ENCODE measurements at places on chromosomes 1 and 21. TPM values are rescaled to one million over a fixed set of nuclear protein-coding genes. Genes with fewer than 3 reads are reported as not detected.

AHCTF1 gene
- total RNA-seq: 40.2 TPM

DHCR24 gene
- total RNA-seq: 92.5 TPM

TLR5 gene
- 3.8 TPM for total RNA-seq

- no peaks in the 10 kb centered on the region for H3K36me3 ChIP-seq
- H3K27me3 ChIP-seq: no peaks in the 10 kb centered on the region
- H3K4me3 ChIP-seq: no peak overlapping the region
- H3K4me1 ChIP-seq: no peaks in the 10 kb centered on the region
These were observed 14.3 kb downstream of the CD2 start for GRCh38 chr1:116768416-116769103.

DNA sequence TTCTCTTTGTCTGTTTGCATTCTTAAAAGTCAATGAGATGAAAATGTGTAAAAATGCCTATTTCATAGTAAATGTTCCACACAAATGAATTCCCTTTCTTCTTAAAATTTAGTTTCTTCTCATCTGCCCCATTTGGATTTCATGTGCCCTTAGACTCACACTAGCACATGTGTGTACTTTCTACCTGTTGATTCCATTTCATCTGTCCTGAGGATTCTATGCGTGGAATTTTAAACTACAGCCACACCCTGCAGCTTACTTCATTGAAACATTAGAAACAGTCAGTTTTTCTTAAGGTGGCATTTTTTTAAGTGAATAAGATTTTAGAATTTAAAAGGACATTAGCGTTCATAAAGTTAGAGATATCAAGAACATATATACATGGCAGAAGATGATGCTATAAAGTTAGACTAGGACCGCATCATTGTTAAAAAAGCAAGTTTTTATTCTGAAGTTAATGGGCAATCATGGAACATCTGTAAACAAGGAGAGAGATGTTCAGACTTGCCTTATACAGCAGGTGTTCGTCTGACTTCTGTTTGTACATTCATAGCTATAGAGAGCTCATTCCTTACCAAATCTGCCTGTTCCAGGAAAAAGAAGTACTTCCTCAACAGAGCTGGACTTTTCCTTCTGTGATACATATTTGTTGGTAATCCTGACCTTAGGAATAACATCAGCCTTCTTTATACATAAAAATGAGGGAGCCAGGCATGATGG, 3.9 kb upstream of the TUT4 start:
- no peak overlapping the region for H3K4me3 ChIP-seq
- peak overlapping the region; percentile 11 for H3K27ac ChIP-seq
- peaks cover 6% of the 10 kb centered on the region for H3K36me3 ChIP-seq
- peaks cover 21% of the 10 kb centered on the region for H3K4me1 ChIP-seq

GRCh38 chr1:211334986-211335385, 8.4 kb downstream of the TRAF5 start:
- H3K4me3 ChIP-seq: no peak overlapping the region
- no peaks in the 10 kb centered on the region for H3K27me3 ChIP-seq
- no peaks in the 10 kb centered on the region for H3K36me3 ChIP-seq
- peaks cover 28% of the 10 kb centered on the region for H3K4me1 ChIP-seq
- no peak for DNase-seq

- no peak overlapping the region for H3K4me3 ChIP-seq
- peaks cover 5% of the 10 kb centered on the region for H3K4me1 ChIP-seq
- no peaks in the 10 kb centered on the region for H3K27me3 ChIP-seq
- DNase-seq: no peak
These were observed 14.2 kb downstream of the SEMA4A start for GRCh38 chr1:156167536-156167935.

DNA sequence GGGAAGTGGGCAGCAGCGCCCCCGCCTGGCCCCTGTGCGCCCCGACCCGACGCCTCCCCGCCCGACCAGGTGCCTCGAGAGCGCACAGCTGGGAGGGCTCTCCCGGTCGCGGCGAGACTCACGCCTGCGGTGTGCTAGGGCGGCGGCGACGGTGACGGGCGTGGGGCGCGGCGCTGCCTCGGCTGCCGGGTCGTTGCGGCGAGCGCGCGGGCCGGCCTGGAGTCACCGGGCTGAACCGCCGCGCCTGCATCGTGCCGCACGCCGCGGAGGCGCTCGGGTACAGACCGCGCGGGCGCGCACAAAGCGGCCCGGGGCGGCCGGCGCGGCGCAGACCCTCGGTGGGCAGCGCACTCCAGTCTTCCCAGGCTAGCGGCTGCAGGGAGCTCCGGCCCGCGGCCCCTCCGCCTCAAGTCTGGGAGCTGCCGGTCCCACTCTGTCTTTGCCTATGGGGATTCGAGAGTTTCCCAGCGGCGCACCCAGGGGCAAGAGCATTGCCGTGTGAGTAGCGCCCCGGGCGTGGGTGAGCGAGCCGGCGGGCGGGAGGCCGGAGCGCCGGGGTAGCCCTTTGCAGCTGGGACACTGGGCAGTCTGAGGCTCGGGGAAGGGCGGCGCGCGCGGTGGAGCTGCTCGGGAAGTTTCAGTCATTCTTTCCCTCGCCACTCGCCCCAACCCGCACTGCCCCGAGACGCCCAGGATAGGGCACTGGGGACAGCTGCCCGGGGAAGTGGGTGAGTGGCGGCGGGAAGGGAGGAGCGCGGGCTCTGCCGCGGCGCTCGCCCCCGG, at the start of gene SLC35F3:
SLC35F3 (plus strand) TSS at position 44 of the 783 bp plus-strand sequence.
- H3K27ac ChIP-seq: no peak within 1 kb of the TSS
- H3K4me1 ChIP-seq: peaks cover 8% of the 10 kb centered on the region
- H3K27me3 ChIP-seq: peaks cover 88% of the 10 kb centered on the region
- peak within 1 kb of the TSS; percentile 62 for H3K4me3 ChIP-seq

GRCh38 chr21:23960769-23961168, 1646.5 kb downstream of the MRPL39 start:
- no peaks in the 10 kb centered on the region for H3K4me1 ChIP-seq
- no peak overlapping the region for H3K27ac ChIP-seq
- H3K4me3 ChIP-seq: no peak overlapping the region

DNA sequence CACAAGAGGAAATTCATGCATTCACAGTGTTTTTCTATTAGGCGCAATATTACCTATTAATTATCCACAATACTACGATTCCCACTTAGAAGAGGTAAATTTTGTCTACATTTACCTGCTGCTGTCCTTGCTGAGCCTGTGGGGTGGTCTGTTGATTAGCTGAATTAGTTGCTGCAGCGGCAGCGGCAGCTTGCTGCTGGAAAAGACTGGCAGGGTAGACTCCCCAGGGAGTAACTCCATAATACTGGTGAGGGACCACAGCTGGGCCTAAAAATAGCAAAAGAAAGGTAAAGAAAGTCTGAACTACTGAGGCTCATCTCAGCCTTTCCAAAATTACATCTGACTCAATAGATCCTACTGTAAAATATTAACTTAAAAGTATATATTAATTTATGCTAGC, 66.0 kb upstream of the SDC3 start:
- no peaks in the 10 kb centered on the region for H3K27me3 ChIP-seq
- DNase-seq: no peak
- H3K4me3 ChIP-seq: no peak overlapping the region
- H3K4me1 ChIP-seq: peaks cover 28% of the 10 kb centered on the region

DNA sequence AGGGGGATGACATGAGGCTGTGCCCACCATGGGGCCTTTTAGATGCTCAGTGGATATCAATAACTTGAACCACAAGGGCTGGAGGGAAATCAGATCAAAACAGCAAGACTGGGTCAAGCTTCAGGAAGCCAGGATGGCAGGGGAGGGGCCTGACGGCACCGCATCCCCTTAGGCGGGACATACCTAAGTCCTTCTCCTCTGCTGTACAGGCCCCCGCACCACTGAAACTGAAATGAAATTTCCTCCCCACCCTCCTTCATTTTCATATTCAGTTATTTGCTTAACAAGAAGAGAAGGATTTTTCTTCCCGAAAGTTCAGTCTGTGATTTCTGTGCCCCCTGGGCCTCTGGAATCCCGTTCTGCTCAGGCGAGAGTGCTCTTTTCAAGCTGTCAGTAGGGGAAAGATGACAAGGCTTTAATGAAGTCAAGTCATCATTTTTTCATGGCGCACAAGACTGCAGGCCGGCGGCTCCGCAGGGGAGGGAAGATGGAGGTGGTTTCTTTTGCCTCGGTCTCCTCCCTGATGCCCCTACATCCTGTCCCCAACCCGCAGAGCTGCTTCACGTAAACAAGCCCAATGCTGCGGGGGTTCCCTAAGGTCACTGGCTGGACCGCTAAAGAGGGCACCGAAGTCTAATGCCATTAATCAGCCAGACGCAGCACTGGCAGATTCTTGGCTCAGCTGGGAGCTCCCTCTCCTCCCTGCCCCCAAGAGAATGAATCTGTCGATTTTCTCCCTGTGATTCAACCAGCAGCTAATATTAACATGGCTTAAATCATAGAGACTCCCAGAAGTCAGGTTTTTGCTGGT, 264.8 kb downstream of the C1orf94 start:
- DNase-seq: no peak
- no peak overlapping the region for H3K27ac ChIP-seq
- no peaks in the 10 kb centered on the region for H3K36me3 ChIP-seq
- H3K27me3 ChIP-seq: peaks cover 55% of the 10 kb centered on the region
- no peaks in the 10 kb centered on the region for H3K4me1 ChIP-seq

Measured in mesothelial cell of epicardium (in vitro differentiated cells).